ENCODE measurements at places on chromosomes 6 and 20.

DNA sequence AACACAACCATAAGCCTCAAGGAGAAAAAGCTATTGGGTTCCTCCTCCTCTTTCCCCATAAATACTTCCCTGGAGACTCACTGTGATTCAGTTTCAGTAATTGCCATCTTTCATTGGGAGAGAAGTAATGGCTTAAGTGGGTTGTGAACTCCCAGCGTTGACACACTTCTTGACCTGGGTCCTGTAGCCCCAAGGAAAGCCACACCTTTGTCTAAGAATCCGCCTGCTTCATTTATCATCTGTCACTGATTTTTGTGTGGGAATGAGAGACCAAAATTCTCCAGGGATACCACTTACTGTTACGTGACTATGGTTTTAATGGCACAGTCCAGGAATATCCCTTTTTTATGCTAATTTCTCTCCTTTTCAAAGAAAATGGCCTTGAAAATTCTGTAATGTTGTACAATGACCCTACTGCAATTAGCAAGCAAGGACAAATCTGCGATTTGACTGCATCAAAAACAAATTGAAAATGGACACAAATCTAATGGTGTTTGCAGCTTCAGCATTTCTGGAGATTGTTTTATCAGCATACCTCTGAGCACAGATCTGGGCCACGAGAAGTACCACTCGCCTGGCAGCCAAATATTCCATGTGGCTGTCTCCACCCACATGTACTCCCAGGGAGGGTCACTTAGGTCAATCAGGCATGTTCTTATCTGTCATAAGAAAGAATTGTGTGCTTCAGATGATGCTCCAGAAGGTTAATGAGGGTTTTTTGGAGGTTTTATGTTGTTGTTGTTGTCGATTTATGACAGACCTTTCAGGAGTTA lies 29.8 kb downstream of the DCBLD1 start:
- DNase-seq: no peak

DNA sequence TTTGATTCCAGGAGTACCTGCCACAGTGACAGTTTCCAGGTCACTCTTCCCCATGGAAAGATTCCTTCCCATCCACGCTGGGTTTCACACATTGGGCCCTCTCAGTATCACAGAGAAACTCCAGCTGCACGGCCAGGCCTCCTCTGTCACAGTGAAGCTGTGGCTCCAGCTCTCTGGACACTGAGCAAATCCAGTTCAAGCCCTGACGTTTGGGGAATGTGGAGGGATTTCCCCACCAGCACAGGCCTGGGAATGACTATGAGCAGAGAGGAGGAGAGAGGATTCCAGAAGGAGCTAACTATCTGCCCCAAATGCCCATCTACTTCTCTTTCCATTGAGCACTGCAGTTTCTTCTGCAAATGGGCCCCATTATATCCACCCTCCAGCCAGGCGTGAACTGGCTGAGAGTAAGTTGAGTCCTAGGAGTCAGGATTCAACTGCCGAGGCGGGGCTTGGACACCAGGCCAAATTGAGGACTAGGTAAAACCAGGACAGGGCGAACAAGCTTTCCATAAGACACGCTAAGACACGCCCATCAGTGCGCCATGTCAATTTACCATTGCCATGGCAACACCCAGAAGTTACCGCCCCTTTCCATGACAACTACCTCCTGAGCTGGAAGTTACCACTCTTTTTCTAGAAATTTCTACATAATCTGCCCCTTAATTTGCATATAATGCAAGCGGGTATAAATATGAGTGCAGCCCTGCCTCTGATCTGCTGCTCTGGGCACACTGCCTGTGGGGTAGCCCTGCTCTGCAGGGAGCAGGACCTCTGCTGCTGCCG lies 9.2 kb upstream of the BNIP5 start:
- DNase-seq: no peak

GRCh38 chr6:99137314-99137713 lies 189.6 kb upstream of the FBXL4 start:
- DNase-seq: no peak

DNA sequence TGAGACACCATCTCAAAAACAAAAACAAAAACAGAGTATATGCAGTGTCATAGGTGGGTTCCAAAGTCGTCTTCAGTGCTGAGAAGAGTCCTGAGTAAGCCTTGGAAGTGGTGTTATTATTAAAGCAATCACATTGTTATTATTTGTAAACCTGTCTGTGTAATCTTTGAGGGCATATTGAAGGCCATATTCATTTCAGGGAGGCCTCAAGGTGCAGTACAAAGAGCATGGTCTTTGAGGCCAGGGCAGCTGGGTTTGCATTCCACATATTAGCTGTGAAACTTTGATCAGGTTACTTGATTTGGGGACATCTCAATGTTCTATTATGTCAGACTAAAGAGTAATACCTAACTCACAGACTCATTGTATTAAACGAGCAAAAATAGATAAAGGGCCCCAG lies 139.3 kb upstream of the SOX4 start:
- no peak for DNase-seq

DNA sequence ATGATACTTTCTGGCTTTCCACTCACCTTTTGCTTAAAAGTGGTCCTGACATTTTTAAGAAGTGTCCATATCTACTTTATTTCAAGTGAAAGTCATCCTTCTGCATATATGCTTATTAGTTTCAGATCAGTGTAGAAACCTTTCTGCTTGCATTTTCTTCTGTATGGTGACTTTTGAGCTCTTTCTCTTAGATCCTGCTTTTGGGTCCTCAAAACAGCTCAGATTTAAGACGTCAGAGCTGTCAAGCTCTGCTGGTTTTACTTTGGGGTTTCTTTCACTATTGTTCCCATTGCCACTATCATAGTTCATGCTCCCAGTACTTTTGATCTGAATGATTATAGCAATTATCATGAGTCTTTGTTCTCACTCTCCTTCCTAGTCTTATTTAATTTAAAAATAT lies 41.7 kb downstream of the BCKDHB start:
- no peak for DNase-seq

DNA sequence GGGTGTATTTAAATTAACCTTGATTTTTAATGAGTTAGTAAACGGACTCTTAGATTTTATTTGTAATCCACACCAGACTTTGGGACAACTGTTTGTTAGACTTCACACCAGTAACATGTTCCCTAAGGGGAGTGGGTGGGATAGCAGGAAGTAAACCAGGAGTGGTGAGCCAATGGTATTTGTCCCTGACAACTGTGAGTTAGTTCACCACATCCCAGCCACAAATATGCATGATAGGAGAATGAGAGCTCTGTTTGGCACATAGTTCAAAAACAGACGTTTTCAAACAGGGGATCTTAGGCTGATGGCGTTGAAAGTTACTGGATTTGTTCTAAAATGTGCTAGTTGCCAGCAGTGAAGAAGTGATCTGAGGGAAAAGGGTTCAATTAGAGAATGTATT lies 18.7 kb upstream of the COL10A1 start:
- DNase-seq: peak; percentile 87

GRCh38 chr6:162533009-162533400 lies 194.6 kb downstream of the PRKN start:
- no peak for DNase-seq

GRCh38 chr6:148440877-148441453 lies 98.3 kb downstream of the SASH1 start:
- peak; percentile 52 for DNase-seq

Measured in brain microvascular endothelial cell (primary cell).